ENCODE measurements at places on chromosomes 6 and 20.

GRCh38 chr20:18057101-18057993 is at the start of gene OVOL2:
OVOL2 (minus strand) TSS chr20:18057916; CDS start chr20:18057634, 282 bp downstream.
- DNase-seq, result no peak

- no peak for DNase-seq
Measured at GRCh38 chr6:53529324-53530036, 15.4 kb downstream of the GCLC start.

GRCh38 chr6:52760105-52760765 is 3.0 kb downstream of the GSTA2 start:
- no peak for DNase-seq

GRCh38 chr6:21246075-21246474 is 347.5 kb upstream of the SOX4 start:
- DNase-seq, result no peak

- no peak for DNase-seq
Measured at GRCh38 chr6:16657768-16658167, 103.5 kb downstream of the ATXN1 start.

DNA sequence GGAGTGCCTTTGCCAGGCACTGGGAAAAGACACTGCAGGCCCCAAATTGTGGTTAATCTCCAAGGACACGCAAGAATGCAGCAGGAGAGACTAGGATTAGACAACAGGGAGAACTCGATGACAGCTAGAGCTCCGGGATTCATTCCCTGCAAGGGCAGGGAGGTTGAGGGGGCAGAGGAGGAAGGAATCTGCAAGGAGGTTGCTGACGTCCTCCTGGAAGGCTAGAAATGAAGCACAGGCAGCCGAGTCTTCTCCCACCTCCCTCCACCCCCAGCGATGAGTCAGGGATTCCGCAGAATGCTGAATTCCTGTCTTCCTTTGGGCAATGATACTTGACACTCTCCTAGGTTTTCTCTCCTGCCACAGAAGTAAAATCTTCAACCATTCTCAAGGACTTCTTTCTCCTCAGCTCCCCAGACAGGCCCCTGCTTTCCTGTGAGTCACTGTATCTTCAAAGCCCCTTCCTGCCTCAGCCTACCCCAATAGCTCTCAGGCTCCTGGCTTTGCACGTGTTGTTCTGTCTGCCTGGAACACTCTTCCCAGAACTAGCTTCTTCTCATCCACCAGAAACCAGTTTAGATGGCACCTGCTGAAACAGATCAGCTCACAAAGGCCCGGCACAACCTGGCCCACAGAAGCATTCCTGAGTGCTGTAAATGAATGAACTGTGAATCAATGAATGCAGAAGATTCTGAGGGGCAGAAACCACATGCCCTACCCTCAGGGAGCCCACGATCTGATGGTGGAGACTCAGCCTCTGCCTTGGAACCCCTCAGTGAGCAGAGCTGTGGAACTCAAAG is 85.6 kb downstream of the MRPL14 start:
- DNase-seq, result no peak

DNA sequence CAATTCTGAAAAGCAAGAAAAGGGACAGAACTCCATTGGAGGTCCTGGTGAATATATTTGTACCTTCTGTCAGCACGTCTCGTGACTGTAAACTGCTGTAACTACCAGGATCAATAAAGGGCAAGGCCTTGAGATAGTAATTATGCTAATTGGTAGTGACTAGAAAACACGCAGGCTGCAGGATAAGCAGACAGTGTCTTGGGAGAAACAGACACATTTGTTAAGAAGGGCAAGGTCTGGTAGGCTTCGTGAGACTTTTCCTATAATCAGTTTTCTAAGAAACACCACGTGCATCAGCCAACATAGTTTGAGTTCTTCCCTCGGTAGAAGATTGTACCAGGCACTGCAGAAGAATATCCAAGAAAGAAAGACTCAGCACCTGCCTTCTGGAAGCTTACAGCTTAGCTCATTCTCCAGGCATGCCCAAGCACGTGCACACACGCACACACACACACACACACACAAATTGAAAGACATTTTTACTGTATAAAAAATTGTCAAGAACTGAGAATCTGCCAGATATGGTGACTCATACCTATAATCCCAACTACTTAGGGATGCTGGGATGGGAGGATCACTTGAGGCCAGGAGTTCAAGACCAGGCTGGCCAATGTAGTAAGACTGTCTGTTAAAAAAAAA is 167.0 kb upstream of the SASH1 start:
- no peak for DNase-seq

- no peak for DNase-seq
Measured at GRCh38 chr6:125365230-125365629, 63.5 kb upstream of the HDDC2 start.

GRCh38 chr20:58109918-58110635 is 118.4 kb downstream of the ANKRD60 start:
- DNase-seq, result no peak

- no peak for DNase-seq
Measured at GRCh38 chr6:25898289-25898977, 24.4 kb upstream of the SLC17A3 start.

DNA sequence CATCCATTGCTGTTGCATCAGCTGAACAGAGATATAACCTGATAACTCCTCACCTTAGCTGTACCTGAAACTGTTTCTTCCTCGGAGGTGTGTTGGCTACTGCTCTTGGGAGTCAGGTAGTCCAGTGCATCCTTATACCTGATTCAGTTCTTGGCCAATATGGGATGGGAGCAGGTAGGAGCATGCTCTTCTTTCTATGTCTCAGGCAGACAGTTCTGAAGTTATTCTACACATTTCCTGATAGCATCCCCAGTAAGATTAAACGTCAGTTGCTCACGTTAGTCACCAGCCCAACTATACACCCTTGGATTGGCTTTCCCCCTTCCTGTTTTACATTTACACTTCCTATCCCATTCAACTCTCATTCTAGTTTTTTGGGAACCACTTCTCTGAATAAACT is 244.3 kb upstream of the FLRT3 start:
- no peak for DNase-seq

- DNase-seq, result no peak
Measured at GRCh38 chr6:18350271-18350670, 36.9 kb upstream of the RNF144B start.

GRCh38 chr6:126112171-126112632 is 125.9 kb downstream of the TRMT11 start:
- no peak for DNase-seq

- DNase-seq, result no peak
Measured at GRCh38 chr6:159298840-159299239, 129.6 kb downstream of the FNDC1 start.

GRCh38 chr6:54254886-54255285 is 53.4 kb upstream of the TINAG start:
- no peak for DNase-seq

- DNase-seq, result no peak
Measured at GRCh38 chr6:166559662-166560061, 26.8 kb downstream of the RAMACL start.

DNA sequence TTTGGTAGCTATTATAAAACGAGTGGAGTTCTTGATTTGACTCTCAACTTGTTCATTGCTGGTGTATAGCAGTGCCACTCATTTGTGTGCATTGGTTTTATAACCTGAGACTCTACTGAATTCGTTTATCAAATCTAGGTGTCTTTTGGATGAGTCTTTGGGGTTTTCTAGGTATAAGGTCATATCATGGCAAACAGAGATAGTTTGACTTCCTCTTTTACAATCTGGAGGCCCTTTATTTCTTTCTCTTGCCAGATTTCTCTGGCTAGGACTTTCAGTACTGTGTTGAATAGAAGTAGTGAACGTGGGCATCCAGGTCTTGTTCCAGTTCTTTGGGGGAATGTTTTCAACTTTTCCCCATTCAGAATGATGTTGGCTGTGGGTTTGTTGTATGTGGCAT is 38.8 kb downstream of the SUMO4 start:
- no peak for DNase-seq

- DNase-seq, result no peak
Measured at GRCh38 chr6:85006362-85006761, 242.0 kb upstream of the TBX18 start.

GRCh38 chr6:113860181-113860955 is 3.2 kb downstream of the MARCKS start:
- no peak for DNase-seq

DNA sequence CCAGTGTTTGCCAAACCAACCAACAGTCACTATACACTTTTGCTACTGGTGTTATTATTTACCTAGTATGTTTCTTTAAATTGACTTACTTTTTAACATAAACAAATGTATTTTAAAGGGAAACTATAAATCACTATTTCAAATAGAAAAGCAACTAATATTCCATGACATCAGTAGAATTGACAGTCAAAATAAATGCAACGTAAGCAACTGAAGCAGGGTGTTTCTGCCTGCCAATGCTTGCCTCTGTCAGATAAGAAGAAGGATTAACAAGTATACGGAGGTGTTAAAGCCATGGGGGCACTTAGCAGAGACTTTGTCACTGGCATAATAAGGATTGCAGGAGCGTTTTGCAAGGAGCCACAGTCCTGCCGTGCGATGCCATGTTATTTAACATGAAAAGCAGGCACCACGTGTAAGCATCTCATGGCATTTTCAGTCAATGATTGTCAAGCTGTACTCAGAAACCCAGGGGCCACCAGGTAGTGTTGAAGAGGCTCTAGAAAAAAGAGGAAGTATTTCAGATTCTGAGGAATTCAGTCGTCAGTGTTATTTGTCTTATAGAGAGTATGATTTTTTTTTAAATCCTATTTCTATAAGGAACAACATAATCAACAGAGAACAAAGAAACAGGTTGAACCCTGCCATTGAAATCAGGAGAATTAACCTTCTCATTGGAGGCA is 131.7 kb downstream of the BFSP1 start:
- no peak for DNase-seq

GRCh38 chr20:44030394-44030793 is 115.7 kb downstream of the TOX2 start:
- peak; percentile 8 for DNase-seq

- no peak for DNase-seq
Measured at GRCh38 chr6:167770291-167770955, 56.3 kb upstream of the AFDN start.

DNA sequence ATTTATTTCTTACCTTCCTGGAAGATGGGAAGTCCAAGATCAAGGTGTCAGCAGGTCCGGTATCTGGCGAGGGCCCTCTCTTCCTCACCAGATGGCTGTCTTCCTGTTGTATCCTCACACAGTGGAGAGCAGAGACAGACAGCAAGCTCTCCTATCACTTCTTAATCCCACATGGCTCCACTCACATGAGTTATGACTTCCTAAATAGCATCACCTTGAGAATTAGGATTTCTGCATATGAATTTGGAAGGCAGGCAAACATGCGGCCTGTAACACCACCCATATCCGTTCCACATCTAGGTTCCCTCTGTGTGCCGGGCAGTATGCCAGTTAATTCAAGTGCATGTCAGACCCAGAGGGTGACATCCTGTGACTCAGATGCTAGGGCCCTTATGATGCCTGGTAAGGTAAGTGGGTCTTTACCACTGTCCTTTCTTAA is 2.1 kb downstream of the RAET1E start:
- DNase-seq, result peak; percentile 50

GRCh38 chr20:23362392-23363256 is 642 bp downstream of the GZF1 start:
- peak; percentile 51 for DNase-seq

GRCh38 chr6:37990762-37991525 is 171.4 kb downstream of the ZFAND3 start:
- DNase-seq, result no peak

GRCh38 chr6:49531774-49532569 is 18.5 kb upstream of the C6orf141 start:
- DNase-seq, result no peak

- no peak for DNase-seq
Measured at GRCh38 chr20:19911810-19912382, 105.3 kb upstream of the NAA20 start.

GRCh38 chr20:48054051-48054450 is 268.8 kb upstream of the SULF2 start:
- DNase-seq, result no peak

- DNase-seq, result no peak
Measured at GRCh38 chr6:38241200-38241871, 398.4 kb downstream of the BTBD9 start.

DNA sequence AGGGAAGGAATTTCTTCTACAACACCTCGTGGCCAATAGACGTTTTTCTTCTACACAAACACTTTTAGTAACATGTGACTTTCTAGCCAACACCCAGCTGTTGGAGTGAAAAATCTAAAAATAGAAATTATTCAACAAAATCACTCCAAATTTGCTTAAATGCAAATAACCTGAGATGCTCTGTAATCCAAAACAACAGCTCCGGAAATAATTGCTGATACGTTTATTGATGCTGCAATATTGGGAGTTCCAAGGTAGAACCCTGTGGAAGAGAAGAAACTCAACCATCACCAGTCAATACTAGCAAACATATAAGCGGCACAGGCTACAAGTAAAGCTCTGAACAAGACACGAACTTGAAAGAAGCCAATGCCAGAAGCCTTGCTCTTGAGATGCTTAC is 230.6 kb downstream of the ALDH8A1 start:
- no peak for DNase-seq

DNA sequence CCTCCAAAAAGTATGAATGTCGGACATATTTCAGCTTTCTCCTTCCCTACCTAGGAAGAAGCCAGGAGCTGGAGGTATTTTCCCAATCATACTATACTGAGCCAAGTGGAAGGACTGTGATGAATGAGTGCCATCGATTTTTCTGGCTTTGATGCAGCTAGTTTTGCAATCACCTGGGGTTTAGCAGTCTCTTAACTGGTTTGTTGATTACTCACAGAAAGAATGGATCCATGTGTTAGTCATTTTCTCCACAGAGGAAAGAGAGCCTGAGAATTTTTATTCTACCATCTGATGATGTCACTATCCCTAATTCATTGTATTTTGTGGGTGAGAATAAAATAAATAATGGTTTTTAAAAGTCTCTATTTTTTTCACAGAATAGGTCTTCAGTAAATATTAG is 282.9 kb upstream of the RNF217 start:
- DNase-seq, result no peak

DNA sequence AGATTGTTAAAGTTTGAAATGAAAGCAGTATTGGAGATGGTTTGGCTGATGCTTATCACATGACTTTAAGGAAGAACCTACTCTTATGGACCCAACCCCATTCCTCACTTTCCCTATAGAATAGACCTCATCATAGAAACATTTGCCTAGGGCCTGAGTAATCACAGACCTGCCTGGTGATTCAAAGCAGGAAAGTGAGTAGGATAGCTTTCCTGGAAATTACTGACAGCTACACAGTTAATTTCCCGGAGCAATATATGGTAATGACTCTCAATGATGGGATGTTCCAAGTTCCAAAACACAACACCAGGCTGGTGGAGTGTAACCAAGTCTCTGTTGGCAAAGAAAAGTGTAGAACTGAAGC is 233.8 kb downstream of the SIM1 start:
- no peak for DNase-seq
